ENCODE measurements at places on chromosomes 7 and 10. TPM values are rescaled to one million over a fixed set of nuclear protein-coding genes. Genes with fewer than 3 reads are reported as not detected.

OR6B1 gene
- not detected for total RNA-seq

GFRA1 gene
- total RNA-seq, result 42.7 TPM

CARD11 gene
- 22.9 TPM for total RNA-seq

UNCX gene
- total RNA-seq, result 0.65 TPM

SPDYE5 gene
- not detected for total RNA-seq

PKD2L1 gene
- total RNA-seq, result not detected

PLXDC2 gene
- 0.86 TPM for total RNA-seq

SPDYE8 gene
- total RNA-seq, result not detected

TAS2R41 gene
- not detected for total RNA-seq

POLR2J3 gene
- total RNA-seq, result 4.8 TPM

DNA sequence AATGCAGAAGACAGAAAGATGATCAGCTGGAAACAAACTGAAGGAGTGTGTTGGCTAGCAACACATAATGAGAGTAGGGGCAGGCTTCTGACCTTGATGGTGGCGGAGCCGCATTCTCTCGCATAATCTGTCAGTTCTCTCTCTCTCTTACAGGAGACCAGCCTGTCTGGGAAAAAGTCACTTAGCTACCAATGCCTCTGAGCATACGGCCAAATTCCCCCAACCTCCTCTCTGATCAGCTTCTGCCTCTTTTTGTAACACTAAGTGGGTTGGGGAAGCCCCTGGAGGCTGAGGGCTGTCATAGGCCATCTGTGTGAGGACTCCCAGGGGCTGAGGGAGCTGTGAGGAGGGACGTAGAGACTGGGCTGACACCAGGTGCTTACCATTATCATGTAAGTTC is 104.6 kb downstream of the HIPK2 start:
- DNase-seq, result no peak

DNA sequence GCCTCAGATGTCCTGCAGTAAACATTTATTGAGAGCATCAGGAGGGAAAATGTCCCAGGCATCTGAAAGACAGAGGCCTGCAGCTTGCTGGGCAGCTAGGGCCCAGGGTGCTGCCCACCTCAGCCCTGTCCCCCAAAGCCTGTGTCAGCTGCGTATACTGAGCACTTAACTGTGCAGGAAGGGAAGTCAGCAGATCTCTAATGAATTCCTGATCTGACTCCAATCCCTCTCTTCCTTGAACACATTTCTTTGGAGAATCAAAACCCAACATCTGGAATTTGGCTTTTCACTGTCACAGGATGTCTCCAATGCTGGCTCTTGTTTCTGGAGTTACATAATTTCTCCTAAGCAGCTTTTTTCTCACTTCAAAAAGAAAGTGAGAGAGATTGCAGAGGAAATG is 364.7 kb upstream of the NFE2L3 start:
- DNase-seq, result no peak

- DNase-seq, result no peak
Measured at GRCh38 chr7:17989546-17989945, 38.1 kb downstream of the PRPS1L1 start.

- DNase-seq, result no peak
Measured at GRCh38 chr7:80548840-80549530, 37.1 kb upstream of the GNAT3 start.

GRCh38 chr10:130230611-130231010 is 94.4 kb downstream of the GLRX3 start:
- DNase-seq, result no peak

GRCh38 chr10:104678658-104679057 is 37.6 kb downstream of the SORCS3 start:
- DNase-seq, result no peak

DNA sequence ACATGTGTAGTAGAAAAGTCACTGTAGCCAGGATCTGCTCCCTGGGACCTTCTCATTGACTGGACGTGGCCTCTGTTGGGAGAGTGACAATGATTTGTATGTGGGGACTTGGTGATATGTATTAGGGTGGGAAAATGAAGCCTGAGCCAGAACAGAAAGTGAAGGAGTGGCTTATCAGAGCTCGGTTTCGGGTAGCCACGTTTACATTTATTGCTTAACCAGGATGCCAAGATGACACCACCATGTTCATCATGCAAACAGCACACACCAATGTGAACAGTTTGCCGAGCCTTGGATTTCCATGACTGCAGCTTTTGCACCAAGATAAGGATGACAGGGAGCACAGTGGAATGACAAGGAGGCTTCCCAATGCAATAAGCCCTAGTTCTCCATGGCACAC is 112.8 kb upstream of the STK17A start:
- DNase-seq, result no peak

GRCh38 chr10:1858547-1858946 is 121.2 kb upstream of the ADARB2 start:
- DNase-seq, result no peak

DNA sequence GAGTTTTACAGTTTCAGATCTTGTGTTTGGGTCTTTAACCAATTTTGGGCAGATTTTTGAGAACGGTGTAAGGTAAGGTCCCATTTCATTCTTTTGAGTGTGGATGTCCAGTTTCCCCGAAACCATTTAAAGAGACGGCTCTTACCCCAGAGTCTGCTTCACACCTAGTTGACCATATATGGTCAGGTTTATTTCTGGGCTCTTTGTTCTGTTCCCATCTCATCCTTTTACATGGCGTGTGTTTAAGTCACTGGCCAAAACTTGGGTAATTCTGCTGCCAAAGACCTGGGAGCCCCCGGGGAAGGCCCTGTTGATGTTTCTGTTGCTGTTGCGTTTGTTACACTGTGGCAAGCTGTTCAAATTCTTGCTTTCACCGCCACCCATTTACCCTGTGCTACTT is 120.1 kb downstream of the PTPRN2 start:
- DNase-seq, result no peak

DNA sequence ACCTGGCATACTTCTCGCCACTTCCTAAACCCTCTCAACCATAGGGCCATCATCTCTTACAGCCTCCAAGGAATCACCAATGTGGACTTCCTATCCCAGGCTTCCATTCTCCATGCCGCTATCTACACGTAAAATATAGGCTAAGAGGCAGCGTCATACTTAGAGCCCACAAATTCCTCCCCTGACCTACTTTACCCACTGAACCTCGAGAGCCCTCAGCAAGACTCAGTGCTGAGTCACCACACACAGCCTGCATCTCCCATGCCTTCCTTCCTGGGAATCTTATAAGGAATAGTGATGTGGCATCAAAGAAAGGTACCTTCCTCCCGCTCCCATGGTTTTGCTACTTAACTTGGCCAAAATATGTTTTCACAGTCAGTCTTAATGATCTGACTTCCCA is 435.6 kb upstream of the NFE2L3 start:
- peak; percentile 9 for DNase-seq

GRCh38 chr10:6024334-6024682 is 37.9 kb downstream of the IL2RA start:
- DNase-seq, result no peak

DNA sequence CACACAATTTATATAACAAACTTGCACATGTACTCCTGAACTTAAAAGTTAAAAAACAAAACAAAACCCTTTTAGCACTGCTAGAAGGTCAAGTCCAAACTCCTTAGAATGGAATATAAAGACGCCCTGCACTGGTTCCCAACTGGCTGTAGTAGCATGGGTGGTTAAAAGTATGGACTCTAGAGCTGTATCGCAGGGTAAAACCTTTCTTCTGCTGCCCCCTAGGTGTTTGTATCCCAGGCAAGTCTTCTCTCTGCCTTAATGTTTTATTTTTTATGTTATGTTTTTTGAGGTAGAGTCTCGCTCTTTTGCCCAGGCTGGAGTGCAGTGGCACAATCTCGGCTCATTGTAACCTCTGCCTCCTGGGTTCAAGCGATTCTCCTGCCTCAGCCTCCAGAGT is 35.2 kb downstream of the LSMEM1 start:
- no peak for DNase-seq

GRCh38 chr10:91519899-91520514 is 109.9 kb downstream of the HECTD2 start:
- DNase-seq, result no peak

- DNase-seq, result no peak
Measured at GRCh38 chr10:30984563-30985328, 46.9 kb downstream of the ZNF438 start.

- DNase-seq, result no peak
Measured at GRCh38 chr10:105398202-105398601, 757.1 kb downstream of the SORCS3 start.

DNA sequence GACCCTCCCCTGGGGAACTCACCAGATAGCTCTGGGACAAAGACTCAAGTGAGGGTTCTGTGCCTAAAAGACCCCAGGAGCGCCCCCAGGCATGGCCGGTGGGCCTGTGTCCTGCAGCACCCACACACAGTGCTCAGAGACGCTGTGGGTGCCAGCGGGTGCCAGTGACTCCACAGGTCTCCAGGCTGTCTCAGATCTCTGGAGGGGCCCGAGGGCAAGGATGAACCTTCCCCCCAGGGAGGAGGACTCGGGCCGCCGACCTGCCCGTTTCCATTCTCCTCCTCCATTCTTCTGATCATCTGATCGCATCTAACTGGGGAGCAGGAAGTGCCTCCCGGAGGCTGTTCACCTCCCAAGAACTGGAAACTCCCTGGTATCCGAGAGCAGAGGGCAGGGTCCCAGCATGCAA is 980 bp downstream of the ADAM8 start:
- DNase-seq, result no peak

GRCh38 chr10:10403762-10404161 is 613.9 kb upstream of the CELF2 start:
- DNase-seq, result no peak

DNA sequence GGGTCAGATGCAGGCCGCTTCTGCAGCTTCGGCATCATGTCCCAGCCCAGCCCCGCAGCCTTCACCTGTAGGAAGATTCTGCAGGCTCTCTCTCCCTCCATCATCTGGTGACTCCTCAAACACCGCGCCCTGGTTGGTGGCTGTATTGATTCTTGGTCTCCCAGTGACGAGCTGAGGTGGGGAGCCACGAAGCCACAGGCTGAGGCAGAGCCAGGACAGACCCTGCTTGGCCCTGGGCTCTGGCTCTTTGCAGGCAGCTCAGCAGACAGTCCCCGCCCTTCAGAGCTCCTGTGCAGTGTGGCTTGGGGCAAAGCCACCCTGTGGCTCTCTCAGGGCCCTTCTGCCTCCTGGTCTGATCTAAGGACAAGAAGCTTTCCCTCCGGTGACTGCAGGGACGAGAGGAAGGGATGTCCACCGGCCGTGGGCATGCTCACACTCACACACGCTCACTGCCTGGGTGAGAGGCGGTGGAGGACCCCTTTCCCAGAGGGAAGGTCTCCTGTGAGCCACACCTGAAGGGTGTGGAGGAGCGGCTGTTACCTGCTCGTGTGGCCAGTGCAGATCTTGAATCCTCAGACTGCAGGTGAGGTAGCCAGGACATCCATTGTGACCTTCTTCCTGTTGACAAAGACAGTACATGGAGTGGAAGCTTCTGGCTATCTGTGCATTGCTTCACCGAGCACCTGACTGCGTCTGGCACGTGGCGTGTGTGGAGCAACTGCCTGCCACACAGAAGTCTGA is 79.6 kb downstream of the INPP5A start:
- no peak for DNase-seq

DNA sequence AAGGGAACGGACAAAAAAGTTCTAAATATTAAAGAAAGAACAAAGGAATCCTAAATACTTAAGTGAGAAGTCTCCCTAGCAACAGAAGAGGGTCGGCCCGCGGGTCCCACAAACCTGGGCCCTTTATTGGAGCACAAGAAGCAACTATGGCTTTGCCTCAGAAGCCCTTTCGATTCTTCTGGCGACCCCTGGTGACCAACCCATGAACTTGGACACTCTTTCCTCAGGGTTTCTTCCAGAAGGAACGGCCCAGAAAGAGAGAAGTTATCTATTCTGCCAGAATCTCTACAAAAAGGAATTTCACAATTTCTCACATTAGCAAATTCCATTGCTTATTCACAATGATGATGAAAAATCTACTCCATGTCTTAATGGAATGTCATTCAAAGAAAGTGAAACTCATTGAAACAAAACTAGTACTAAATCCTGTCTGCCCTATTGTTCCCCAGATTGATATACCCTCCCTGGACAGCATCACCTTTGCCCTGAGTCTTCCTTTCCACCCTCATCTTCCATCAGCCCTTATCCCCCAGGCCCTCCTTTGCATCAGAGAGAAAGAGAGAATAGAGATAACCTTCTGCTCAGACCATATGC is 43.7 kb downstream of the CPVL start:
- no peak for DNase-seq

DNA sequence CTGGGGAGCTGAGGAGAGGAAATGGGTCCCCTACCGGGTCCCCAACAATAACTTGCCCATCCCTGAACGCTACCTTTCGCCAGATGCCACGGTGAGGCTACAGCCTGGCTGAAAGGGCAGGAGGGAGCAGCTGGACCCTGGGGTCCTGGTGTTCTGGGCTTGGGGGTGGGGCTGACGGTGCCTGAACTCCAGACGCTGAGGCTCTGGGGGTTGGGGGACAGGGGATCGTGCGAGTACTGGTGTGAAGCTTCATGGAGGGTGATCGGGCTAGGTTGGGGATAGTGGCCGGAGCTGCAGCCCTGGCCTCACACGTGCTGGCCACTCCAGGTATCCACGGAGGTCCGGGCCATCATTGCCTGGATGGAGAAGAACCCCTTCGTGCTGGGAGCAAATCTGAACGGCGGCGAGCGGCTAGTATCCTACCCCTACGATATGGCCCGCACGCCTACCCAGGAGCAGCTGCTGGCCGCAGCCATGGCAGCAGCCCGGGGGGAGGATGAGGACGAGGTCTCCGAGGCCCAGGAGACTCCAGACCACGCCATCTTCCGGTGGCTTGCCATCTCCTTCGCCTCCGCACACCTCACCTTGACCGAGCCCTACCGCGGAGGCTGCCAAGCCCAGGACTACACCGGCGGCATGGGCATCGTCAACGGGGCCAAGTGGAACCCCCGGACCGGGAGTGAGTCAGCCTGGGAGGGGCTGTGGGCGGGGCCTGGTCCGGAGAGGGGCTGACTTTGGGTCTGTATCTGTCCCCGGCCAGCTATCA is 8.3 kb downstream of the AEBP1 start:
- no peak for DNase-seq

GRCh38 chr7:80018941-80019808 is 115.5 kb upstream of the GNAI1 start:
- DNase-seq, result no peak

DNA sequence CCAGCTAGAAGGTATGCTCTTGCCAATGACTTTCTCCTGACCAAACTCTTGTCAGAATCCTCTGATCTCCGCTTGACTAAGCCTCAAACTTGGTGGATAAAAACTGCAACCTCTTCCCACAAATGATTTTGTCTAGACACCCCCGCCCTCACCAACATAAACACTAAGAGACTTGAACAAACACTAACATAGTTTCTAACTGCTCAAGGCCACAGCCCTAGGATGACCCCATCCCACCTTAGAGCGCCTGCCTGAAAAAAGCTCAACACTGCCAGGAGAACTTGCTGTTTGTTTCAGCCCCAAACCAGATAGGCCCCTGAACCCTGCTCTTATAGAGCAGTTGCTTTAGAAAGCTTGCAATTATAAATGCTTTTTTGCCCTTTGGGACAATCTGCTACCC is 71.8 kb downstream of the LRRN3 start:
- no peak for DNase-seq
